ENCODE measurements at places on chromosomes 3 and 15.

DNA sequence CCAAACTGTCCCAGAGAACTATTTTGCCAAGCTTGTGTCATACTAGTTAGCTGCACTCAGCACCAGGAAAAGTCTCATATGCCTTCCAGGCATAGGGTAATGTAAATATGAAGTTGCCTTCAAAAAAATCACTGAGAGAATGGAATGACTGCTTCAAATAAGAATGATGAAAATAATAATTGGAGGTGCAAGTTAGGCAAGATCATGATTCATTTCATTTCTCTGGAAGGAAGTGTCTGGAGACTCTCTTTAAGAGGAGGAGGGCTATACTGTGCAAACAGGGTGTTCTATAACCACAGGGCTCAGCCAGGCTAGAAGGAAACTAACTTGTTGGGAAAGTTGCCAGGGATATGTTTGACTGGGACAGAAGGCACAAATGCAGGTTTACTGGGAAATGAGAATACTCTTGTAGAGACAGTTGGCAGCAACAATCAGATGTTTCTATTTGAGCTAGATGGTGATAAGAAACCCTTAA is 4.3 kb downstream of the SIDT1 start:
- DNase-seq, result no peak

DNA sequence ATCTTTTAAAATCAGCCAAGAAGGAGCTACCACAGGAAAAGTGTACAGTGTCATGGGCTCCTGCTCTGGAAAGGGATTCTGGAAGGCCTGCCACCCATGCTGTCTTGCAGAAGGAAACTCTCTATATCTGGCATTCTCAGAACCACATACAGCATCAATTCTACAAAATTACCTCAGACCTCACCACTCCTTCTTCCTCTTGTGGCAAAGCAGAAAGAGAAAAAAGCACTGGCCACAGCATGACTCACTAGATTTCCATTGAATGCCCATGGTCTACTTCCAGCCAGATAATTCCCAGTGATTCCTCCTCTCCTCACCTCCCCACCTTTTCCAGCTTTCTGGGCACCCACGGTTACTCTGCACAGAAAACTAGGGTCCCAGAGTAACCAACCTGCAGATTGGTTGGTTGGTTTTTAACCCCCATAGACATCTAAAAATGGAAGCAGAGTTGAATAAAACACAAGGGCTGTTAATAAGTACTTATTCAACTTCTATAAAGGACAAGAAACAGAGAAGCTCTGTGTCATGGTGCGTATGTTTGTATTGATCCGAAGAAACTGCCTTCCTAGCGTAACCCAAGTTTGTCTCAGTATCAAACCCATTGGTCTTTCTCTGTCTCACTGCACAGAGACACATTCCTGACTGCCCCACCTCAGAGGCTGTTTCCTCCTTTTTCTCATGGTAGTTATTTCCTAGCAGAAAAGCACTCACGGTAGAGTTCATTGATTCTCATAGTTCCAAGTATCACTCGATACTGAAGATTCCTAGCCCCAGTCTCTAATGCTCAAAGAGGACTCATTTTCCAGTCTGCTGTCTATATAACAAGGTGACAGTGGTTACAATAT is 67.7 kb downstream of the LDHAL6B start:
- DNase-seq, result no peak

DNA sequence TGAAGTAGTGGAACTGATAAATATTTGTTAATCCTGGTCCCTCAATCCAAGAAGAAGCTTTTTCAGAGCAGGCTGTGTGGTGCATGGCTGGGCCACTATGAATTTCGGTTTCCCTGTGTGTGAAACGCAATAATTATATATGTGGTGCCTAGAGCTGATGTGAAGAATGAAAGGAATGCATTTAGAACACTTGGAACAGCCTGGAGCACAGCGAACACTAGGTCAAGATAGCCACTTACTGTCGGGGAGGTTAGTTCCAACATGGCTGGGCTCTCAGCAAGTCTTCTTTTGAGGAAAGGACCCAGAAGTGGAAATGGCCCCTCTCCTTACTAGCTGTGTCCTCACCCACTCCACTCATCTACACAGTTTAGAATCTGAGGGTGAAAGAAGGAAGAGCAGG is 245.7 kb downstream of the FHIT start:
- DNase-seq, result no peak

DNA sequence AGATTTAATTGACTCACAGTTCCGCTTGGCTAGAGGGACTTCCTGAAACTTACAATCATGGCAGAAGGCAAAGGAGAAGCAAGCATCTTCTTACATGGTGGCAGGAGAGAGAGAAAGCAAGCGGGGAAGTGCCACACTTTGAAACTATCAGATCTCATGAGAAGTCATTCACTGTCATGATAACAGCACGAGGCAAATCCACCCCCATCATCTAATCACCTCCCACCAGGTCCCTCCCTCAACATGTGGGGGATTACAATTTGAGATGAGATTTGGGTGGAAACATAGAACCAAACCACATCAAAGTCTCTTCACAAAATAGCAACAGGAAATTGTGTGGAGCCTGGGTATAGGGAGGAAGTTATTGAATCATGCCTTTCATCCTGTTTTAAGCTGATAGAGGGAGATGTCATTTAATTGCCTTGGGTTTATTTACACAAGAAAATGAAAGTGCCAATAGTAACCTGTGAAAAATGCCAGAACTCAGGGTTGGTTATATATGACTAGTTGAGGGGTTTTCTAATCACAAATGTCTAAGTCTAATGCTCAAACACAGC is 624.8 kb upstream of the LMCD1 start:
- no peak for DNase-seq

DNA sequence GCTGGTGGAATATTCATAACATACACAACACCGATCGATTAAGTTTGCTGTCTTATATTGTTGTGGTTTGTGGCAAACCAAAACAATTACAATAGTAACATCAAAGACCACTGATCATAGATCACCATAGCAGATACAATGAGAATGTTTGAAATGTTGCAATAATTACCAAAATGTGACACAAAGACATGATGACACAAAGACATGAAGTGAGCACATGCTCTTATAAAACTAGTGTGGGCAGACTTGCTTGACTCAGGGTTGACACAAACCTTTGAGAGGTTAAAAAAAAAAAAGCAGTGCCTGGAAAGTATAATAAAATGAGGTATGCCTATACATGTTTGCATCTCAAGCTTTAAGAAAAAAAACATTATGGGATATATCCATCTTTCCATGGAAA is 130.3 kb downstream of the NR1I2 start:
- no peak for DNase-seq

- DNase-seq, result no peak
Observed at GRCh38 chr15:71800835-71801745, 9.3 kb upstream of the NR2E3 start.

DNA sequence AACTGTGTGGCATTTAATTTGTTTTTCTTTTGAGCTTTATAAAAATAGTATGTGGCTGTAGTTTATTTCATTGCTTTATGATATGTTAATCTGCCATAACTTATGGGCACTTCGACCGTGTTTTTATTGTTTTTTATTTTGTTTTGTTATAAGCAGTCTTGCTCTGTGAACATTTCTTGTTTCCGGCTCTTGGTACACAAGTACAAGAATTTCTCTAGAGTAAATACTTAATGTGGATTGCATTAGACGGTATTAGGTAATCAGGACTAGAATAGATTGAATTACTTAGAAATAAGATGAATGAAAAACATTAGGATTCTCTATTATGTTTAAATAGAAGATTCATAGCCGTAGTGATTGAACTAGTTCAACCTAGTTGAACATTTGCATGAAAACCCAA is 2.1 kb downstream of the ZFAND6 start:
- DNase-seq, result peak; percentile 39

- peak; percentile 60 for DNase-seq
Observed at GRCh38 chr3:185677146-185677829, 91.2 kb downstream of the SENP2 start.

- no peak for DNase-seq
Observed at GRCh38 chr3:124552224-124552623, 178.0 kb upstream of the UMPS start.

GRCh38 chr15:40915116-40915661 is 14.0 kb upstream of the DLL4 start:
- no peak for DNase-seq

DNA sequence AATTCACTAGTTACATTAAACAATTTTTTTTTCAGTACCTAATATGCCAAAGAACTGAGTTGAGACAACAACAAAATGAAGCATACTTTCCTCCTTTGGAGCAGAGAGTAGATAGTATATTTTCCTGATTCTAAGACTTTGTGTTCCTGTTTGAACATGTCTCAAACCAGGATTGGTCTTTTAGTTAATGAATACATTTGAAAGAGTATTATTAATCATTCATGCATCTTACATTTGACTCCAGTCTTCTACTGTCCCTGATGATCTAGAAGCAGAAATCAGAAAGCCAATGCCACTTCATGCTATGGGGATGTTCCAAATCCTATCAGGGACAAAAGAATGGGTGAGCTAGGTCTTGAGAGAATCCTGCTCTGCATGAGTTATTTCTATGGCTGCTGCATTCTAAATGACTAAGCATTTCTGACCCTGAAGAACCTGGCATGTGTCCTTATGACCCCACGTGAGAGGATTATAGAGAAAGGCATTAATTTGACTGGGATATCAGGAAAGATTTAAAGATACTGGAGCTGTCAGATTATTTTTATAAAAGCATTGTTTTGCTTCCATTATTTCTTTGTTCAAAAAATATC is 32.9 kb upstream of the MBNL1 start:
- peak; percentile 46 for DNase-seq

- no peak for DNase-seq
Observed at GRCh38 chr15:31051496-31052080, 49.9 kb downstream of the TRPM1 start.

- no peak for DNase-seq
Observed at GRCh38 chr3:111373239-111373638, 168.8 kb upstream of the CD96 start.

GRCh38 chr3:195160257-195160898 is 110.6 kb downstream of the XXYLT1 start:
- DNase-seq, result no peak

- DNase-seq, result no peak
Observed at GRCh38 chr15:71103102-71103676, 12.1 kb upstream of the THSD4 start.

GRCh38 chr15:33559207-33559890 is 248.6 kb downstream of the RYR3 start:
- peak; percentile 13 for DNase-seq

- no peak for DNase-seq
Observed at GRCh38 chr15:38698254-38698653, 133.6 kb upstream of the RASGRP1 start.

- DNase-seq, result no peak
Observed at GRCh38 chr3:13204177-13204581, 130.9 kb upstream of the IQSEC1 start.

- DNase-seq, result no peak
Observed at GRCh38 chr3:23203708-23204330, 692 bp downstream of the UBE2E2 start.

DNA sequence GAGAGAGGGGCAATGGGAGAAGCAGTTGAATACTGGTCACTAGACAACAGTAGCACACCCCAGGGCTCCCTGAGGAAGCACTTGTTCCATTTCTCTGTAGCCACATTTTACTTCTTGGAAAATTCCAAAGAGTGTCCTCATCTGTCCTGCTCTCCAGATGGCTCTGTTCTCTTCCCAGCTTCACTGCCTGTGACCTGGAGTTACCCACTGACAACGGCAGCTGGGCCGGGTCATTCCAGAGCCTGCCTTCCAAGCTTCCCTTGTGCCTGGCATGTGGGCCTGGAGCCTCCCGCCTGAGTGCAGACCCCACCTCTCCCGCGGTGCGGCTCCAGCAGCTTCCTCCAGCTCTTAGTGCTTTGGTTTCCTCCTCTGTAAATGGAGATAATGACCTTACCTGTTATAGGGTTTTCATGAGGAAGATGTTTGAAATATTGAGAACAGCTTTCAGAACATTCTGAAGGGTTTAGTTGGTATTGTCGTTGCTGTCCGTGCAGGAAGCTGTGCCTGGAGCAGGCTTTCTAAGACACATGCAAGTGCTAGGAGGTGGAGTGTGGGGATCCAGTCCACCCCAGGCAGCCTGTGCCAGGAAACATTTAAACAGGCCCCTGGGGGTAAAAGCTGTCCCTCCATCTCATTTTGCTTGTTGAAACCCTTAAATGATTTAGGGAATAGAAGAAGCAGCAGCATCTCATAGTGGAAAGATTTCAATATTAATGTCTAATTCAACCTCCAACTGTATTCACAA is 24.8 kb downstream of the EFCC1 start:
- DNase-seq, result no peak

DNA sequence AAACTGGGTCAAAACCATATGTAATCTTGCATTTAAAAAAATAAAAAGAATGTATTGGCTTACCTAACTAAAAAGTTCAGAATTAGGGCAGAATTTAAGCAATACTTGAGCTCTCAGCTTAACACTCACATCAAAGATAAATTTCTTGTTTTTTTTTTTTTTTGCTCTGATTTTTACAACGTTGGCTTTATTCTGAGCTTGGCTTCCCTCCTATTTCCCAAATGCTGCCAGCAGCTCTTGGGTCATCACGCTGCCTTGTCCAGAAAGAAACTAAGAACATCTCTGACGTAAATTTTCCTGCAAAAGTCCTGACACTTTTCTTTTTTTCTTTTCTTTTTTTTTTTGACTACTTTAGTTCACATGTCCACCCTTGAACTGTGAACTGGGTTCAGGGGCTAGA is 150.6 kb upstream of the TGFBR2 start:
- DNase-seq, result no peak

DNA sequence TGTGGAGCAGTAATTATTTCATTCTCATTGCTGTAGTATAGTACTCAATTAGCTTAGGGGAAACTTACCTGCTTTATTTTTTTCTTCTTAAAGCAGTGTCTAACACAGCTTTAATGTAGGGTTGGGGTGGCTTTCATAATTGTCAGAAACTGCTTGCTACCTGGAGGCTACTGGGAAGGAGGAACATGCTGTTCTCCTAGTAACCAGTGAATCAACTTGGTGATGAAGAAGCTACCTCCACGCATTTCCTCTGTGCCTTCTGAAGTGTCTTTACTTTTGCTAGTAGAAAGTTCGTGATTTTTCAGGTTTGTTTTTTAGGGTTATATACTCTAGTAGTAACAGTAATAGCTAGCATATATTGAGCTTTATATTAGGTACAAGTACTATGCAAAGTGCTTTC is 11.5 kb downstream of the FEM1B start:
- no peak for DNase-seq

GRCh38 chr15:29699791-29700190 is 122.5 kb downstream of the TJP1 start:
- DNase-seq, result no peak

DNA sequence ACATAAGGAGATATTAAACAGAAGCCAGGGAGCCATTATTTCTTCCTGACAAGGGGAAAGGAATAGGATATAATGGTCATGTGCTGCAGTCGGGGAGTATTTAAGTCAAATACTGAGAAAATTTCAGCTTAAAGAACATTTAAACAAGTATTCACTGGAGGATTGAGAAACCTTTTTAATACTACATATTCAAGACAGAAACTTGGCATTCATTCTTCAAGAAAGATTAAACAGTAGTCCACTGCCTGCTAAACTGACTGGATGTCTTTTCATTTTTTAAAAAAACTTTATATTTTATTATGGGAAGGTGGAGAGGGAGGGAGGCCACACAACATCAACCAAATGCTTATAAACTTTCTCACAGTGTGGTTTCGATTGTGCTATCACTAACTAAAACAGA is 107.4 kb upstream of the CBLB start:
- DNase-seq, result no peak

- no peak for DNase-seq
Observed at GRCh38 chr3:174810254-174810653, 48.9 kb upstream of the NAALADL2 start.
